Activated naive CD4-positive, alpha-beta T cell treated with anti-CD3 and anti-CD28 coated beads, Interleukin-2, amount 50 U/mL, for 16 hours (primary cell): ENCODE measurements at places on chromosomes 7 and 10.

GRCh38 chr10:22791665-22792064 is 77.3 kb upstream of the PIP4K2A start:
- DNase-seq = no peak

GRCh38 chr10:25849988-25850387 is 84.0 kb upstream of the MYO3A start:
- DNase-seq = no peak

- no peak for DNase-seq
Observed at GRCh38 chr10:75911426-75911825, 480.0 kb downstream of the LRMDA start.

GRCh38 chr7:121451367-121452094 is 55.4 kb upstream of the FAM3C start:
- no peak for DNase-seq

- no peak for DNase-seq
Observed at GRCh38 chr7:155984028-155984580, 171.8 kb upstream of the SHH start.

DNA sequence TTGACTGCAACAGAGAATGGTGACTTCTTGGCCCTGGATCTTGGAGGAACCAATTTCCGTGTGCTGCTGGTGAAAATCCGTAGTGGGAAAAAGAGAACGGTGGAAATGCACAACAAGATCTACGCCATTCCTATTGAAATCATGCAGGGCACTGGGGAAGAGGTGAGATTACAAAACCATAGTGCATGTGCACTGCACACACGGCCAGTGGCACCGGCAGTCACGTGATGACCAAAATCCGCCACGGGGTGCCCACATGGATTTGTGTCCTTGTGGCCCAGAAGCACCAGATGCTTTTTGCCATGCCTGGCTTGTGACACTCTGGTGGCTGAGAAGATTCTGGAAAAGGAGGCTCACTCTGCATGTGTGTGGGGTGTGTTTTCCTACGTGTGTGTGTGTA is 32.4 kb downstream of the TACR2 start:
- DNase-seq = no peak

- DNase-seq = no peak
Observed at GRCh38 chr10:48526011-48526821, 78.7 kb downstream of the ARHGAP22 start.

DNA sequence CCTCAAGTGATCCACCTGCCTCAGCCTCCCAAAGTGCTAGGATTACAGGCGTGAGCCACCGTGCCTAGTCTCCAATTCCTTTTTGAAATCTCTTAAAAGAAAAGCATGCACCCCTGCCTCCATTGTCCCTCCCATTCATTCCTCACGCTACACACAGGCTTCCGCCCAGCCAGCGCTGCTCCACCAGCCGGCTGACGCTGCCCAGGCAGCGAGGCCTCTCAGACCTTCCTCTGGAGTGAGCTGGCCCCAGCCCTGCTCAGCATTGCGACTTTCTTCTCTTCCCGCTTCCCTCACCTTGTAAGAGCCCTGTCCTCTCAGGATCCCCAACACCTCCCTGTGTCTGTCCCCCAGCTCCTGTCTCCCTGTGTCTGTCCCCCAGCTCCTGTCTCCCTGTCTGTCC is 23.6 kb downstream of the RGS10 start:
- DNase-seq = no peak
